ENCODE measurements at places on chromosomes 7 and 10.

DNA sequence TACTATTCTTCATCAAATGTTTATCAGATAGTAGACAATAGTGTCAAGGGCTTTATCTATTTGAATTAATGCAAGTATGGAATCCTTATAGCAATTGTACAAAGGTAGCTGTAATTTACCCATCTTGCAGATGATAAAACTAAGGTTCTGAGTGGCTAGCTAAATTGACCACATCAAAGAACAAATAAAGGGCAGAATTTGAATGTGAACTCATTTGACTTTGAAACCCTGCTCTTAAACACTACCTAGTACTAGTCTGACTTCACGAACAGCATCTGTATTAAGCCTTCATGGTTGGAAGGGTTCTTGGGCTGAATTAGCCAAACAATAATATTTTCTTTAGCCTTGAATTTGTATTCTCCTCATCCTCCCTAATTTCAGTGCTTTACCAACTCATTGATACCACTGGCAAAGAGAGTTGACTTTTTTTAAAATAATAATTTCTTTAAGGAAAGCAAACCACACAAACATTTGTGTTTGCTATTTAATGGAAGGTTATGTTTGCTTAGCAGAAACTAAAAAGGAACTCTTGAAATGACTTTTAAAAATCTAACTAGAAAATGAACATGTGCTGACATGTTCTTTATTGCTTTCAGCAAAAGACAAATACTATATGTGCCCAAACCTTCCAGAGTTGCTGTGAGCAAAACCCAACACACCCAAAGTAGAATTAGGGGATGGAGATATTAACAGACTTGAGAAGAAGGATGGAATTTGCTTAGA is 322.6 kb downstream of the RNLS start:
- no peak for DNase-seq

DNA sequence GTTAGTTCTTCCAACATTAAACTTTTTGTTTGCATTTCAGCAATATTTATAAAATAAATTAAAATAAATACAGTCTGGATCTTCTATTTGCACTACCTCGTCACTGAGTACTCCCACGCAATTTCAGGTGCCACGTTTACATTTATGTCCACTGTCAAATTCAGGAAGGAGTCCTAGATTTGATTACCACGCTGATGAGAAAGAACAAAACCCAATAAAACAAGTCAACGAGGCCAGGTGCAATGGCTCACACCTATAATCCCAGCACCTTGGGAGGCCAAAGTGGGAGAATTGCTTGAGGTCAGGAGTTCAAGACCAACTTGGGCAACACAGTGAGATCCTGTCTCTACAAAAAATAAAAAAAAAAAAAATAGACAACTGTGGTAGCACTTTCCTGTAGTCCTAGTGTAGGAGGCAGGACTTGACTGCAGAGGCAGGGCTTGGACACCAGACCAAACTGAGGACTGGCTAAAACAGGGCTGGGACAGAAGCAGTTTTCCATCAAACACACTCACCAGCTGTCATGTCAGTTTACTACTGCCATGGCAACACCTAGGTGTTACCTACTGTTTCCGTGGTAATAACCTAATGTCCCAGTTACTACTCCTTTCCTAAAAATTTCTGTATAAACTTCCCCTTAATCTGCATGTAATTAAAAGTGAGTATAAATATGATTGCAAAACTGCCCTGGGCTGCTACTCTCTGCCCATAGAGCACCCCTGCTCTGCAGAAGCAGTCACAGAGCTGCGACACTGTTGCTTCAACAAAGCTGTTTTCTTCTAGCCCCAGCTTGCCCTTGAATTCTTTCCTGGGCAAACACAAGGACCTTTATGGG is 341.7 kb downstream of the PARD3 start:
- DNase-seq: no peak

DNA sequence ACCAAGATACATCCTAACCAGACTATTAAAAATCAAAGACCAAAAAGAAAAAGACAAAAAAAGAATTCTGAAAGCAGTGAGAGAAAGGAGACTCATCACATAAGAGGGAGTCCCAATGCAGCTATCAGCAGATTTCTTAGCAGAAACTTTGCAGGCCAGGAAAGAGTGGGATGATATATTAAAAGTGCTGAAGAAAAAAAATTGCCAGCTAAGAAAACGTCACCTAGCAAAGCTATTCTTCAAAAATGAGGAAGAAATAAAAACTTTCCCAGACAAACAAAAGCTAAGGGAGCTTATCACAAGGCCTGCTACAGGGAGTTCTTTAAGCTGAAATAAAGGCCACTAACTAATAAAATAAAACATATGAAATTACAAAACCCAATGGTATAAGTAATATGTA is 40.5 kb upstream of the CDK6 start:
- DNase-seq: no peak

DNA sequence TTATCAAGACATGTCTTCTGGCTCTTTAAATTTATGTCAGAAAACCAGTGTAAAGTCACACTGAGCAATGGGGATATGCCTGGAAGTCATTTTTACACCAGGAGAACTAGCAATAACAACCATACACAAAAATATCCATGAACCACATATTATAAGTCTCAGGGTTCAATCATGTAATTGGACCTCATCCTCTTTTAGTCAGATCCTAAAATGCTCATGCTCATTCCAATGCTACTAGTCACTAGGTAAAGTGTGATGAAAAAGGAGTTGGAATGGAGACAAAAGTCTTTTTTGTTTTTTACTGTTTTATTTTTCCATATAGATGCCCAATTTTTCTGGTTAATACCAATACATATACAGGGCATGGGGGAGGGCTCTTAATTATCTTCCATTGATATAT is 306.1 kb downstream of the DGKB start:
- DNase-seq: no peak

DNA sequence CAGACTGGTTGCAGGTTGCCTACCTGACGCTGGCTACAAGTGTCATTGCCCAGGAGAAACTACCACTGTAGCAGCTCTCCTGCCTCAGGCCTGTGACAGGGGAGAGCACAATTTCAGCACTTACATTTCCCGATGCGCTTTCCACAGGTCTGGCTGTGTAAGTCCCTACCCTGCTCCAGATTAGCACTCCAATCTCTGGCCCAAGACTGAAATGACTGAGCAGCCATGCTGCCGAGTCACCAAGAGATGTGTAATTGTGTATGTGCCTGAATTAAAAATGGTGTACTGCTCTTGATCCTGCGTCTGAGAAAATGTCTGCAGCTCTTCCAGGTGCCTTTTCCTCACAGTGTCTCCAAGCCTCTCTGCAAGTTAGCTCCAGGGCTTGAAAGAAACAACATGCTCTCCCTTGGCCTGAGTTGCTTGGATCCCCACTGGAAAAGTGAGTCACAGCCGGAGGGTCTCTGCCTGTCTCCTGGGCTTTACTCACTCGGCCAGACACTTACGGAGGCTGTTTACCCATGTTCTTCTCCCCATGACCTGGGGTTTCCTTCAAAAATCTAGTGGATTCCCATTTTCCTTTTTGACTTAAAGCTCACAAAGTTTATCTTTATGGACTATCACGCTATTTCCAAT is 1001.7 kb upstream of the KCND2 start:
- no peak for DNase-seq

Measured in iPS DF 19.7 (cell line).